Tibial nerve (tissue), 4 donors: ENCODE measurements at places on chromosomes 4 and X.

GRCh38 chr4:57639561-57640382 lies 529.6 kb upstream of the IGFBP7 start:
- DNase-seq: no peak

DNA sequence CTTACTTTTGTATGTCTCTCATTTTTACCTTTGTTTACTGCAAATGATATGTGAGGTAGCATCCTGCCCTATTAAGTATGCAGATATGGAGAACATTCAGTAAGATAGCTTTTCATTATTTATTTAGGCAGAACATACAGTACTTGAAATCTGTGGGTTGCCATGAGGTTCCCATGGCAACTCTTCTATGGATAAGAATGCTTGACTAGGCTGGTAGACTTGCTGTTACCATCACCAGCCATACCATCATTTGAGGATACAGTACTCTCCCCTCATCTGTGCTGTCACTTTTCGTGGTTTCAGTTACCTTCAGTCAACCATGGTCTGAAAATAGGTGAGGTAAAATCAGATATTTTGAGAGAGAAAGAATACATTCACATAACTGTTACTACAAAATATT lies 56.7 kb downstream of the NAF1 start:
- no peak for DNase-seq

GRCh38 chrX:74119016-74119910 lies 184.7 kb upstream of the ZCCHC13 start:
- no peak for DNase-seq

- DNase-seq: no peak
Measured at GRCh38 chr4:40281913-40282312, 53.2 kb upstream of the CHRNA9 start.

GRCh38 chr4:107006218-107006617 lies 29.9 kb downstream of the DKK2 start:
- DNase-seq: no peak

DNA sequence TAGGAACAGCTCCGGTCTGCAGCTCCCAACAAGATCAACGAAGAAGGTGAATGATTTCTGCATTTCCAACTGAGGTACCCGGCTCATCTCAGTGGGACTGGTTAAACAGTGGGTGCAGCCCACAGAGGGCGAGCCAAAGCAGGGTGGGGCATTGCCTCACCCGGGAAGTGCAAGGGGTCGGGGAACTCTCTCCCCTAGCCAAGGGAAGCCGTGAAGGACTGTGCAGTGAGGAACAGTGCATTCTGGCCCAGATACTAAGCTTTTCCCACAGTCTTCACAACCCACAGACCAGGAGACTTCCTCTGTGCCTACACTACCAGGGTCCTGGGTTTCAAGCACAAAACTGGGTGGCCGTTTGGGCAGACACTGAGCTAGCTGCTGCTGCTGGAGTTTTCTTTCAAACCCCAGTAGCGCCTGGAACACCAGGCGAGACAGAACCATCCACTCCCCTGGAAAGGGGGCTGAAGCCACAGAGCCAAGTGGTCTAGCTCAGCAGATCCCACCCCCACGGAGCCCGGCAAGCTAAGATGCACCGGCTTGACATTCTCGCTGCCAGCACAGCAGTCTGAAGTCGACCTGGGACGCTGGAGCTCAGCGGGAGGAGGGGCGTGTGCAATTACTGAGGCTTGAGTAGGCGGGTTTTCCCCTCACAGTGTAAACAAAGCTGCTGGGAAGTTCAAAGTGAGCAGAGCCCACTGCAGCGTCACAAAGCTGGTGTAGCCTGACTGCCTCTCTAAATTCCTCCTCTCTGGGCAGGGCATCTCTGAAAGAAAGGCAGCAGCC lies 84.6 kb downstream of the THOC2 start:
- no peak for DNase-seq

- no peak for DNase-seq
Measured at GRCh38 chrX:143664302-143664701, 28.4 kb upstream of the SLITRK4 start.

DNA sequence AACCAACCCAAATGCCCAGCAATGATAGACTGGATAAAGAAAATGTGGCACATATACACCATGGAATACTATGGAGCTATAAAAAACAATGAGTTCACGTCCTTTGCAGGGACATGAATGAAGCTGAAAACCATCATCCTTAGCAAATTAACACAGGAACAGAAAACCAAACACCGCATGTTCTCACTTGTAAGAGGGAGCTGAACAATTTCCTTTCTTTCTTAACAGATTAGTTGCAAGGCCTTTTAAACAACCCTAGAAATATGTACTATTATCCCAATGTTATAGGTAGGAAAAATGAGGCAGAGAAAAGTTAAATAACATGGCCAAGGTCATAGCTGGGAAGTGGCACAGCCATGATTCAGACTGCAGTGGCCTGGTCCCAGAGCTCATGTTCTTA lies 5.8 kb upstream of the OCIAD2 start:
- no peak for DNase-seq

GRCh38 chr4:149884529-149885181 lies 69.0 kb upstream of the IQCM start:
- DNase-seq: no peak

- no peak for DNase-seq
Measured at GRCh38 chr4:6349896-6350603, 80.4 kb downstream of the WFS1 start.

DNA sequence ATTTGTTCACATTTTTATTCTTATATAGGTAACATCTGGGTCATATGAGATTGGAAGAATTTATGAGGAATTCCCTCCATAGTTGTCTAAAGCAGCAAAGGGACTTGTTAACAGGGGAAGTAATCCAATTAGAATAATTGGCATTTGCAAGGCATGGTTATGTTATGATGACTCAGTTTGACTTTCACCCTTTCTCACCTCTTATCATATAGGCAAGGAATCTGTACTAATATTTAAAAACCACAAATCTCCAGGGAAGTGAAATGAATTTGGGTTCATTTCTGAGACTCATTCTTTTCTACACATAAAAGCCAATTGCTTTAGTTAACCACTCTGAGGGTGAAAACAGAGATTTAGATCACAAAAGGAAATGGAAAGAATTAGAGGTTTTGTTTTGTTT lies 281.5 kb upstream of the DKK2 start:
- DNase-seq: no peak

DNA sequence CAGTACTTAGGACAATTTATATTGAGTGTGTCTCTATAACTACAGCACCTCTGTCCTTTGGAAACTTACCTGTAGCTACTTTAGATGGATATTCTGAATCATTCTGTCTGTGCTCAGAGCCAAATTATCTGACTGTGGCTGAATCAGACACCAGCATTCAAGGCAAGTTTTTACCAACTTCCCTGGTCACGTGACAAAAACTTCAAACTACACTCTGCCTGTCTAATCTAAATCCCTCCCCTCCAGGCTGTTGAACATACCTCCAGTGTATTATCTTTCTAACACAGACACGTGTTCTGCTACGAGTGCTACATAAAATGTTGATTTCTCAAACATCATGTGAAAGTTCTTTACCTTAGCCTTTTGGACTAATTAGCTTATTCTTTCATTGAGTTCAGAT lies 641.2 kb upstream of the CPEB2 start:
- DNase-seq: no peak
